ENCODE measurements at places on chromosomes 5 and 9.

GRCh38 chr9:89029788-89030187 is 38.5 kb downstream of the S1PR3 start:
- DNase-seq, result no peak

GRCh38 chr9:137030538-137031527 is 1.1 kb downstream of the FUT7 start:
- no peak for DNase-seq

DNA sequence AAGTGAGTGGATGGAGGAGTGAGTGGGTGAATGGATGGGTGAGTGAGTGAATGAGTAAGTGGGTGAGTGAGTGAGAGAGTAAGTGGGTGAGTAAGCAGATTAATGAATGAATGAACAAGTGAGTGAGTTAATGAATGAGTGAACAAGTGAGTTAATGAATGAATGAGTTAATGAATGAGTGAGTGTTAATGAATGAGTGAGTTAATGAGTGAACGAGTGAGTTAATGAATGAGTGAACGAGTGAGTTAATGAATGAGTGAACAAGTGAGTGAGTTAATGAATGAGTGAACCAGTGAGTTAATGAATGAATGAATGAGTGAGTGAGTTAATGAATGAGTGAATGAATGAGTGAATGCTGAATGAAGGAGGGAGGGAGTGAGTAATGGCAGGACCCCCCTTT is 26.4 kb downstream of the NKD2 start:
- DNase-seq, result no peak

GRCh38 chr5:145495741-145496140 is 339.4 kb downstream of the PRELID2 start:
- DNase-seq, result no peak

DNA sequence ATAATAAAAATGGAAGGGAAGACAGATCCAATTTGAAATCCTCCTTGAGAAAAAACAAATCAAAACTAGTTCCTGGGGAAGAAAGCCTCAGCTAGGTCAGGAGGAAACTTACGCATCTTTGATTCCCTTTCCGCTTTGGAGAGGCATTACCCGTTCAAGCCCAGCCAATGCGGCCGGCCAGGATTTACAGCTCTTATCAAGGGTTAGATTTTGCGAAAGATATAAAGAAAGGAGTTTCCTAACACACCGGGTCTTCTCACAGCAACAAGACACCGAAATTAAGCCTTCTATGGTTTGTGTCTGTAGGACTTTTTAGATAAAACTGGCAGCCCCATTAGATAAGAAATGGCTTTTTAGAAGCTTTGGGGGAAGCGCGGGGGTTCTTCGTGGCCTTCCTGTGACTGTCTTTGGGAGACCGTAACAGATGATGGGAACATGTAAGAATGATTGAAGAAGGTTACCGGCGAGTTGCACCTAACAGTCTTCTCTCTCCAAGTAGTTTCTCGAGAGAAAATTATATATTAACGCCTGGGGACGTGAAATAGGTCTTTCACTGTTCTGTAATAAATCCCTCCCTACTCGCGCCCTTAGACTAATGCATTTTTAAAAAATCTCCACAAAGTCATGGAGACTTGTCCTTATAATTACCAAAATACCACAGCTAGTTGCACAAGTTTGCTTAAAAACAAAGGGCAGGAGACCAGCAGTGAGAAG is 1.3 kb upstream of the ISL1 start:
- no peak for DNase-seq

DNA sequence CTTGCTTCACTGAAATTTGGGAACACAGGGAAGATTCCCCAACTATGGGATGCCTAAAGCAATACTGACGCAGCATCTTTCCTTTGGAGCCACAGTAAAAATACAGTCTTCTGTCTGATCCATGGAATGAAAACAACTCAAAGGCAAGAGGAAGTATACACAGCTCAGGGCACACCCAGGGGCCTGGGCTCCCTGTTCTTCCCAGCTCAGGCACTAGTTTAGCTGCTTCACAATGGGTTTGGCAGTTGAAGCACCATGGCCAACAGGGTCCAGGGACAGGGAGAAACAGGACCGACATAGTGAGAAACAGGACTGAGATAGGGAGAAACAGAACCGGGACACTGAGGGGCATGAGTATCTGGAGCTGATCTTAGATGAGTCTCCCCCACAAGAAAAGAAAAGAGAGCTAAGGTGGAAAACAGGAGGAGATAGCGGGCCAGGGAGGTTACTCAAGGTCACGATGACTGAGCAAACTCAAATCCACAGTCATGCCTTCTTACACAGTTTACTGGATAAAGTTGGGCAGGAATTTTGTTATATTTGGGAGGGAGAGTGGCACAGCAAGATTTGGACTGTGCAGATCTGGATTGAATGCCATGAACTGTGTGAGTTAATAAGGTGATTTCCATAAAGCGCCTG is 198.8 kb downstream of the SMARCA2 start:
- DNase-seq, result no peak

DNA sequence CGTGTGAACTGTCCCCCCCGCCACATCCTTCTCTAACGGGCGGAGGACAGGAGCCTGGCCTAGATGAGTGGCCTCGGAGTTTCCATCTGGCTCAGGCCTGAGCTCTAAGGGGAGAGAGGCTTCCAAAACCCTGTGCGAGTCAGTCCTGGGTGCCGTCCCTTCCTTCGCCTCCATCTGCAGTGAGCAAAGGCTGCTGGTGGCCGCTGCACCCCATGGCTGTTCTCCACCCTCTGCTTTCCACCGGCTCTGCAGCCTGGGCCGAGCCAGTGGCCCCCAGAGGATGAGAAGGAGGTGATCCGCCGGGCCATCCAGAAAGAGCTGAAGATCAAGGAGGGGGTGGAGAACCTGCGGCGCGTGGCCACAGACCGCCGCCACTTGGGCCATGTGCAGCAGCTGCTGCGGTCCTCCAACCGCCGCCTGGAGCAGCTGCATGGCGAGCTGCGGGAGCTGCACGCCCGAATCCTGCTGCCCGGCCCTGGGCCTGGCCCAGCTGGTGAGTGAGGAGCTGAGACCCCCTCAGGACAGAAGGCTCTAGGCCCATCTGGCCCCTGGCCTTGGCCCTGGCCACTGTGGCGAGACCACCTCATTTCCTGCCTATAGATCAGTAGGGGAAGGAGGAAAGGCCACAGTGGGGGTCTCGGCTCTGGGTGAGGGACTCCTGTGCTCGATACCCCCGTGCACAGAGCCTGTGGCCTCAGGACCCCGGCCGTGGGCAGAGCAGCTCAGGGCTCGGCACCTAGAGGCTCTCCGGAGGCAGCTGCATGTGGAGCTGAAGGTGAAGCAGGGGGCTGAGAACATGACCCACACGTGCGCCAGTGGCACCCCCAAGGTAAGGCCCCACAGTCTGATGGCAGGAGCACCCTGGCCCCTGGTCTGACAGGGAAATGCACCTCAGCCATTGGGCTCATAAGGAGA is 3.0 kb downstream of the PKN3 start:
- DNase-seq, result no peak

GRCh38 chr9:115263371-115264075 is 145.6 kb upstream of the TNC start:
- no peak for DNase-seq

GRCh38 chr5:17150531-17150930 is 66.9 kb upstream of the BASP1 start:
- DNase-seq, result no peak

GRCh38 chr9:69090140-69090750 is 54.7 kb downstream of the FXN start:
- no peak for DNase-seq

DNA sequence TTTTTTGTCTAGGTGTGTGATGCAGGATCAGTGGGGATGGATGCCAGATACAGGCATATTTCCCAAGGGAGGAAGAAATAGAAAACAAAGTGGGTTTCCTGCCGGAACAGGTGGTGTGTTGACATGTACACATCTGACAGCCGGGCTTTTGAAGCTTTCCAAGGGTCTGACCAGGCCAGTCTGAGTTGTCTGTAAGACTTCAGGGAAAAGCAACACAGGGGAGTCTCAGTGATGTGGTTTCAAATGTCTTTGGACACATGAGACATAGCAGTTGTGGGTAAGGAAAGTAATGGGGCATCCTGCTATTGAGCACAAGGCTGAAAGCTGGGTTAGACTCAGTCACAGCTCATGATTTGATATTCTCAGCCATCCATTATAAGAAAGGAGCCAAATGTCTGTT is 274.9 kb downstream of the PIK3R1 start:
- DNase-seq, result no peak

DNA sequence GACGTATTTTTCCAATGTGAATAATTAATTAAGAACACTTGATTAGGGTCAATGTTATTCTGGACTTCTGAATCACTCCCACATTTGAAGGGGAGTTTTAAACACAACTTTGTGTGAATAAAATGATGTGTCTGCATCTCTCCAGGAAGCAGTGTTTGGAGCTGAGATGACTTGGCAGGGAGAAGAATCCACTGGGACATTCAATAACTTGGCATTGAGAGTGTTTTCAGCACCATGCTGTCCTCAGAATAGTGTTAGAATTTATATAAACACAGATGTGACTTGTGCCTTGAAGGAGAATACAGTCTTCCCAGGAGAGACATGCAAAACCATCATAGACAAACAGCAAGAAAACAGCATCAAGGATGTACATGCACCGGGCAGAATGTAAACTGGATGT is 32.7 kb upstream of the KCNMB1 start:
- no peak for DNase-seq

GRCh38 chr5:74376187-74376586 is 264.3 kb downstream of the ENC1 start:
- no peak for DNase-seq

GRCh38 chr5:99614888-99615287 is 686.1 kb upstream of the CHD1 start:
- DNase-seq, result no peak

GRCh38 chr5:131536211-131536826 is 98.7 kb downstream of the RAPGEF6 start:
- peak; percentile 68 for DNase-seq

DNA sequence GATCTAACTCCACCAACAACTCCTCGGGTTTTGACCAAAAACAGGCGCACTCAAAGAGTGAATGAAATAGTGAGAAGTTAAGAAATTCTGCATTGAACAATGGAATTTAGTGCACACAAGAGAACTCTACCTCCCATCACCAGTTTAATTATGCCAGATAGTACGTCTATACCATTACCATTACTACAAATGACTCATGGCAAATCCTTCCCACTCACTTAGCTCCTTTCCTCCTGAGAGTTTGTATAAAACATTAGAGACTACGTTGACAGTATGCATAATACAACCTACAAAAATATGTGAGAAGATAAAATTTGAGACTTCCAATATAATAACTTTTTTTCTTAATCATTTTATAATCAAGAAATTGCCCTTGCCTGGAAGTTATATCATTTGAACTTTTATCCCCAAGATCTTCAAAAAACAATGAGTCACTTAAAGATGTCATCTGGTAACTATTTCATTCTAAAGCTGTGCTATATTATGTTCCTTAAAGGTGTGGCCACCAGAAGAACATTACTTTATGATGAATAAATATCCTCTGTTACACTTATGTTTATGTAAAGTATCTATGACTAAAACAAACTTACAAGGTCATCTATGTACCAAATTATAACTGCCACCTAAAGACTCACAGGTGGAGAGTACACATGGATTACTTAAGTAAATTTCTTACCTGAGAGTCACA is 297.9 kb upstream of the PTGER4 start:
- DNase-seq, result no peak

DNA sequence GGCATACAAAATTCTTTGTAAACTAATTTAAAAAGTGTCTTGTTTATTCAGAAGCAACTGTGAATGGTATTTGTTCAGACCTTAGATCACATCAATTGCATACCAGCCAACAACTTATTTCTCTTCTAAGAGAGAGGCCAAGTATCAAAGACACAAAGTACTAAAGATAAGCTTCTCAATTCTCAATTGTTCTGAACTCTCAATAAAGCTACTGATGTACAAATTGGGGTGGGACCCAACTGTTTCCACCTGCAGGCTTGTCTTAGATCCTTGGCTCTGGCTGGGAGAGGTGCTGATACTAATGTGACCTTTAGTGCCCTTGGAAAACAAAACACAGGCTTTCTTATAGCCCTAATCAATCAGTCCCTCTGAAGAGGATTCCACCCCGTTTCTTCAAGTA is 22.1 kb downstream of the XRCC4 start:
- DNase-seq, result no peak

DNA sequence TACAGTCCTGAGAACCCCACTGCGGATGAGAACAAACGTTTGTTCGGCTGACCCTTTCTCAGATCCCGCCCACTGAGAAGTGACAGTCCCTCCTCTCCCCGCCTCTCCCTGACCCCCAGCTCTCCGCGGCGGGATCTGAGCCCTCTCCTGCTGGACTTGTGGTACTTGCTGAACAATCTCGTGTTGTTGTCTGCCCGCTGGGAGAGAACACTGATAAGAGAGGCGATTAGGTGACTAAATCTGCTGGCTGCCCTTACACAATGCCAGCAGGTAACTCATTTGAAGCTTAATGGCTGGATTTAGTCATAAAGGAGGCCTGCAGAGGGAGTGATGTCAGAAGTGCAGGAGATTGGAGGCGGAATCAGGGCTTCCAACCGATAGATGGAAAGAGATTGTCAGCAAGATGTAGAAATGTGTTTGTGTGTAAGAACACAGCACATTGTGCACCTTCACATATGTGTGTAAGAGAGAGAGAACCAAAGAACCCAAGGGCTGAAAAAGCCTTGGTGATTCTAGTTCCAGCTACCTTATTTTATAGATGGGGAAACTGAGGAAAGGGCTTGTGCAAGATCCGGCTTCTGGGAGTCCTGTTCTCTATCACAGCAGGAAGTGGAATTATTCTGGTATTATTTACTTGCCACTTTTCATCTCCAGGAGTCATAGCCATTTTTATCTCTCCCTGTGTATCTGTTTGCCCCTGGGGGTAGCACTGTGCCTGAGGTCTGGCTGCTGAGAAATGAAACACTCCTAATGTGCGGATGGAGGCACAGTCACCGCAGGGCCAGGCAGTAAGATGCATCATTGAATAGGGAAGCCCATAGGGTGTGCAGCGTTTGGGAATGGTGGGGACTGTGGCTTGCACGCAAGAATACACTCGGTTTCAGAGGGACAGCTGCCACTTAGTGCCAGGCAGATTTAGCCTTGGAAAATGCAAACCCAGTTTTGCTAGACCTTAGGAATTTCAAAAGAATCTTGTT is 203.7 kb upstream of the MSX2 start:
- no peak for DNase-seq

DNA sequence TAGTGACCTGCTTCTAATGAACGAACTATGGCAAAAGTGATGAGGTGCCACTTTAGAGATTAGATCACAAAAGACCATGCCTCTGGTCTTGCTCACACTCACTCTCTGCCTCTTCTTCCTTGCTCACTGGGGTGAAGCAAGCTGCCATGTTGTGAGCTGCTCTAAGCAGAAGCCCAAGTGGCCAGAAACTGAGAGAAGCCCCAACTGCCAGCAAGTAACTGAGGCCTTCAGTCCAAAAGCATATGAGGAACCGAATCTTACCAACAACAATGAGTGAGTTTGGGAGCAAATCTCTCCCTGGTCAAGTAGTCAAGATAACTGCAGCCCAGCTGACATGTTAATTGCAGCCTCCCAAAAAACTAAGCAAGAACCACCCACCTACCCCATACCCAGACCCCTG is 126.0 kb upstream of the ACO1 start:
- DNase-seq, result no peak
